Frontal cortex (tissue), 4 donors: ENCODE measurements at places on chromosomes 4 and X.

GRCh38 chr4:46277165-46277951 lies 112.6 kb downstream of the GABRA2 start:
- no peak for DNase-seq

- no peak for DNase-seq
These were observed 17.6 kb downstream of the HS6ST2 start for GRCh38 chrX:132940727-132941327.

- DNase-seq: no peak
These were observed 119.4 kb downstream of the FANCB start for GRCh38 chrX:14753441-14753840.

GRCh38 chrX:129235903-129236302 lies 287.4 kb downstream of the SMARCA1 start:
- no peak for DNase-seq

DNA sequence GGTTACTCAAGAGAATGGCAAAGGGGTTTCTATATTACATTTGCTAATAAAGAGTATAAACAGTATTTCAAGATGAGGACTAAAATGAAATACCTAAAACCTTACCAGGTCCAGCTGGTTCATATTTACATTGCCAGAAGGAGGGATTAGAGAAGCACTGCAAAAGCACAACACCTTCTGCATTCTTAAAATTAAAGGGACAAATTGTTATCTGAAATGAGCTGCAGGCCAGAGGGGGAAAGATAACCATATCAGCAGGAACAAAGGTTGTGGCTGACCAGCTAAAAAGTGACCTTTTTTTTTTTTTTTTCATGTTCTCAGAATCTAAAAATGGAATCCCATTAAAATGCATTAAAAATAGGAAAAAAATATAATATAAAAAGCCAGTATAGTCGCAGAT lies 39.7 kb downstream of the AFF2 start:
- DNase-seq: no peak

- DNase-seq: no peak
These were observed 111.7 kb downstream of the TENM3 start for GRCh38 chr4:182354867-182355266.

DNA sequence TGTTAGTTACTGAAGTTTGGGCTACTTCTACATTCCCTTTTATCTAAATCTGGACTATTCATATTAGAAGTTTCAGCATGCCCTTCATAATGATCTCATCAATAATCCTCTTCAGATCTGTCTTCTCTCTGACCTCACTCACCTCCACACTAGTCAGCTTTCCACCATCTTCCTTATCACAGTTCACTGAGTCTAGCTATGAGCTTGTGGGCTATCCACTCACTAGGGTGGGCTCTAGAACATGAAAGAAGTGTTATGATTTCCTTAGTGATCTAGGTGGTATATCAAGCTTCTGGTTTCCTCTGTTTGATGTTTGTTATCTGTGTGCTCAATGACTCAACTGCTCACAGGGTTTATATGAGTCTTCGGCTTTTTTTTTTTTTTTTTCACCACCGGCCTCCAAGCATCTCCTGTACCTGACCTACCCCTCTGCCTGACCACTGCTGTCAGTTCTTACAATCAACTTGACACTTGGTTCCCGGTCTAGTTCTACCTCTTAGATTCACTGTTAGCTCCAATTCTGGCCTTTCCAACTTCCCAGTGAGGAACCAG lies 103.1 kb downstream of the PAPSS1 start:
- no peak for DNase-seq

GRCh38 chr4:67130411-67130810 lies 414.9 kb downstream of the CENPC start:
- no peak for DNase-seq

- no peak for DNase-seq
These were observed 211.9 kb downstream of the AFAP1 start for GRCh38 chr4:7727749-7728148.

DNA sequence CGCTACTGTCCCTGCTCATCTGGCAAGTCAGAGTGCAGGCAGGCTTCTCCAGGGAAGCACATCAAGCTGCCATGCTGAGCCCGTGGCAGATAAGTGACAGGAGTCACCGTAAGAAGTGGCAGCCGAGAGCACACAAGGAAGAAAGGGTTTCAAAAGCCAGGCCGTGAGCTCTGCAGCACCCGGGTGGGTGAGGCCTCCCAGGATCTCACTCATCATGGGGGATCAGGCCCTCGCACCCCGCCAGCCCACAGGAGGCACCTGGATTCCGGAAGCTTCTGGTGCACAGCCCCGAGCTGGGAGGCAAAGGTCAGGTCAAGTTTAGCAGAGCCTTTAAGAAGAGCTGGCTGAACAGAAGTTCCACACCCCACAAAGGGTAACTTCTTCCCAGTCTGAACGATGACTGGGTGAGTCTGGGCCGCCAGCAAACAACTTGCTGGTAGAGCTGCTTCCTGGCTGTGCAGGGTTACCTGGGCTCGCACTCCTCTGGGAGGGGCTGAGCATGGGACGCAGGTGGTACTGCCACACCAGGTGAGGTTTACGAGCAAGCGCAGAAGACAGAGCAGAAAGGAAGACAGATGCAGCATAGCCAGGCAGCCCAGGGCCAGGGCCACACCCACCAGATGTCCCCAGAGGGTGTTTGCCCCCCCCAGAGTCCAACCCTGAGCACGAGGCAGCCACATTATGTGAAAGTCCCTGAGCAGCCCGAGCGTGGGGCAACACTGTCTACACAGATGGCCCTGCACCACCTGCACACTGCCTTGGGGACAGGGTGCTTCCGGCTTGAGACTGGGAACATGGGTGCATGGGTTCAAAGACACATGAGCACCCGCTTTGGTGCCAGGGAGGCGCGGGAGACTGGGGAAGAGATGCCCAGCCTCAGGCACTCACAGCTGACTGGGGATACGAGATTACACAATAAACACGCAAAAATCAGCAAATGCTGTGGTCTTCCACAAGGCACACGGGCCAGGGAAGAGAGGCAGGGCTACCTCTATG lies 7.7 kb downstream of the CCNQ start:
- no peak for DNase-seq

GRCh38 chr4:151537687-151538086 lies 128.7 kb downstream of the FHIP1A start:
- DNase-seq: no peak

DNA sequence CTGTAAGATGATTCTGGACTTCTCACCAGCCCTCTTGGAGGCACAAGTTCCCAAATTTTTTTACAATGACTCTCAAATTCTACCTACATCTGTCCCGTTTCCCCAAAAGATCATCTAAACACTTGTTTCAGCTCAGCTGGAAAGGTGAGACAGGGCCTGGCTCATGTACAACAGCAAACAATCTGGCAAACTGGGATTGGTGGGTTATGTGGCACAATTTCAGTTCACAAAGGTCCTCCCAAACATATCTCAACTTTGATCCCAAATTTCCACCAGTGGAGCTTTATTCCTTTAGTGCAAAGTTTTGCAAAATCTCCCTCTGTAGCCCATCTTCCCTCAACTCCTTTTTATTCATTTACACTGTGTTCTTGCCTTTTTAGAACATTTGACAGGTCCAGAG lies 207.1 kb downstream of the ENOX2 start:
- DNase-seq: no peak

- no peak for DNase-seq
These were observed 174.3 kb downstream of the ADGRL3 start for GRCh38 chr4:61374447-61374891.

GRCh38 chr4:80438016-80438415 lies 102.5 kb downstream of the CFAP299 start:
- DNase-seq: no peak

DNA sequence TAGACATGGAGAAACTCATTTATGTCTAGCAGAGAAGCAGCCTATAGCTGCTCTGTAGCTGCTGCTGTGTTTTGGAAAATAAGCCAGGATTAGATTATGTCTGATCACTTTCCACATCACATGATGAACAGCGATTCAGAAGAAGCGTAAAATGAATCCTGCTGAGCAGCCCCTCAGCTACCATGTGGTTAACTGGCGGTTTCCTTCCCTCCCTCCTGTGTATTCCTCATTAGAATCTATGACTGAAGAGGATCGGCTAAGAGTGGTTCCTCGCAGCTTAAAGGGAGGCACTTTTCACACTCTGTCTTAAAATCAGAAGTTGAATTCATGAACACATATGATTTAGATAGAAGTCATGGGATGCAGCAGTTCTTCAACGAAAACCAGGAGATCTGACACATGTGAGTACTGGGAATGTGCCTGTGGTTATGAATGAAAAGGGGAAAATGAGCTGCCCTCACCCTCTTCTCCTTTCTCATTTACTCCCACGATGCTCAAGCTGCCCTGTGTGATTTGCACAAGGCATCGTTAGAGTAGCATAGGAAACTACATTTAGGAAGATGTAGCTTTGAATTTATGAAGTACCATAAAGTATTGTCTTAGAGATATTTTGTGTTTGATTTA lies at the start of gene PPEF1:
Gene PPEF1, plus strand, starts transcription at position 220 of the 624 bp plus-strand sequence. Its CDS starts 136 bp downstream, at position 356.
- DNase-seq: peak; percentile 5

DNA sequence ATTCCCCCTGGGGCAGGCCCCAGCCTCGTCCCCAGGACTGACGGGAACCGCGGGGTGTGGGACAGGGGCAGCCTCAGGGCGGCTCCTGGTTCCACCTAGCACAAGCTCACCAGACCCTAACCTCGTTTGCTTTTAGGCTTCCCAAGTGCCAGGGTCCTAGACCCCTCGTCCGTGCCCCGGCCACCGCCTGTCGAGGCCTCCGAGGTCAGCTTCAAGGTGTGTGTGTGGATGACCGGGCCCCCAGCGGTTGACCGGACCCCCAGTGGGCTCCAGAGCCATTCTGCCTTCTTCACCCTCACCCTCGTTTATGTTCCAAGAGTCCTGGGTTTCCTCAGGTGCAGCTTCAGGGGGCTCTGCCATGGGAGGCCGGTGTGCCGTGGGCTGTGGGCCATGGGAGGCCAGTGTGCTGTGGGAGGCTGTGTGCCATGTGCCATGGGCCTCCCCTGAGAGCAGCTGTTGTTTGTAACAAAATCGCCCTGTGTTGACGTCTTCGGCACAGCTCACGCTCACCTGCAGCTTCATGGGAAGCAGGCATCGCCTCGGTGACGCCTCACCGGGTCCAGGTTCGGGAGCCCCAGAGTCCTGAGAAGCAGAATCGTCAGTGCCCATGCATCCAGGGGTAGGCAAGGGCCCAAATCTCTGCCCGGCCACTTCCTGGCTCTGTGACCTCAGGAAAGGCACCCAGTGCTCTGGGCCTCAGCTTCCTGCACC lies 43.0 kb upstream of the HMX1 start:
- DNase-seq: peak; percentile 2

GRCh38 chr4:158444621-158445020 lies 77.1 kb upstream of the RXFP1 start:
- no peak for DNase-seq
